ENCODE measurements at places on chromosomes 4 and X. TPM values are rescaled to one million over a fixed set of nuclear protein-coding genes. Genes with fewer than 3 reads are reported as not detected.
A peak's percentile ranks its signal among the peaks of the same experiment; 100 is the strongest.

Gene RAB41
- total RNA-seq: not detected

DNA sequence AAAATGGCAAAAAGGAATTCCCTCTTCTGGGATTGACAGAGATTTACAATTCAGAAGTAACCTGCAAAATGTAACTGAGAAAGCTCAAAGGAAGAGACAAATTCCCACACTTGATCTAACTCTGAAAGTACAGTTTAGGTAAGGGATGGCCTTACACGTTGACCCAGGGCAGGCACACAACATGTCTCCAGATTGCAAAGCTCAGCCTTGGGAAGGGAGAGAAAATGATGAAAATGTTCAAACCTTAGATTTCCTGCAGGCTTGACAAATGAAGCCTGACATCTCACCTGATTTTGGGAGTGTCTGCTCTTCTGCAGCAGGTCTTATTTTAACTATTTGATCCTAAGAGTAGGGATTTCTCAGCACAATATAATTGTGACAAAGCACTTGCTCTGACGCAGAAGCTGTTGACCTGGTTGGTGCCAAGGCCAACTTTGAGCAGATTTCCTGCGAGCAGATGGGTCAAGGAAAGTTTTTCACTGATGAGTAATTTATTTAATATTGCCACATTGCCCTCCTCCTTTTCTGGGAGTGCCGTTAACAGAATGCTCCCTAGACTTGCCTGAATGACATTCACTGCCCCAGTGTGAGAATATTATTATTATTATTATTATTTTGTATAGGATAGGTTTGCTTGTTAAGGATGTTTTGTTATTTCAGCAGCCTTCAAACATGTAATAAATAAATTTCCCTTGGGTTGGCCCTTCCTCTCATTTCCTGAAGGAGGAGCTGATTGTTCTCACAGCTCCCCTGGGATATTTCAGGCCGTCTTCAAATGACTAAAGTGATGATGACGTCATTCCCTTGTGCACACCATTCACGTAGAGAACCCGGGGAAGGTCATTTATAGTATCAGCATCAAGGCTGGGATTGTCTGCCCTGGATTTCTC is 157.1 kb downstream of the VEGFC start:
- no peaks in the 10 kb centered on the region for H3K27me3 ChIP-seq
- no peak for DNase-seq
- H3K36me3 ChIP-seq: no peaks in the 10 kb centered on the region

Gene UXT
- 71.8 TPM for total RNA-seq

GRCh38 chr4:4995103-4995907 is 24.0 kb downstream of the CYTL1 start:
- H3K4me3 ChIP-seq: no peak overlapping the region
- no peaks in the 10 kb centered on the region for H3K27me3 ChIP-seq
- H3K4me1 ChIP-seq: peaks cover 14% of the 10 kb centered on the region
- DNase-seq: peak; percentile 18
- no peaks in the 10 kb centered on the region for H3K36me3 ChIP-seq
- H3K27ac ChIP-seq: no peak overlapping the region

DNA sequence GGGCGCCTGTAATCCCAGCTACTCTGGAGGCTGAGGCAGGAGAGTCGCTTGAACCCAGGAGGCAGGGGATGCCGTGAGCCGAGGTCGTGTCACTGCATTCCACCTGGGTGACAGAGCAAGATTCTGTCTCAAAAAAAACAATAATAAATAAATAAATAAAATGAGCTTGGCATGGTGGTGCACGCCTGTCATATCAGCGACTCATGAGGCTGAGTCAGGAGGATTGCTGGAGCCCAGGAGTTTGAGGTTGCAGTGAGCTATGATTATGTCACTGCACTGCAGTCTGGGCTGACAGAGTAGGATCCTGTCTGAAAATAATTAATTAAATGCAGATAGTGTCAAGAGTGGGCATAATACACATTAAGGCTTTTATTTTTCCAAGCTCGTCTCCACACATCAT is 77.5 kb downstream of the DHRSX start:
- no peak overlapping the region for H3K27ac ChIP-seq
- DNase-seq: no peak
- no peaks in the 10 kb centered on the region for H3K36me3 ChIP-seq
- no peaks in the 10 kb centered on the region for H3K4me1 ChIP-seq
- H3K4me3 ChIP-seq: no peak overlapping the region

GRCh38 chr4:97507587-97508245 is 635.6 kb downstream of the STPG2 start:
- H3K4me1 ChIP-seq: no peaks in the 10 kb centered on the region
- H3K4me3 ChIP-seq: no peak overlapping the region
- no peak overlapping the region for H3K27ac ChIP-seq
- no peak for DNase-seq
- H3K27me3 ChIP-seq: no peaks in the 10 kb centered on the region

DNA sequence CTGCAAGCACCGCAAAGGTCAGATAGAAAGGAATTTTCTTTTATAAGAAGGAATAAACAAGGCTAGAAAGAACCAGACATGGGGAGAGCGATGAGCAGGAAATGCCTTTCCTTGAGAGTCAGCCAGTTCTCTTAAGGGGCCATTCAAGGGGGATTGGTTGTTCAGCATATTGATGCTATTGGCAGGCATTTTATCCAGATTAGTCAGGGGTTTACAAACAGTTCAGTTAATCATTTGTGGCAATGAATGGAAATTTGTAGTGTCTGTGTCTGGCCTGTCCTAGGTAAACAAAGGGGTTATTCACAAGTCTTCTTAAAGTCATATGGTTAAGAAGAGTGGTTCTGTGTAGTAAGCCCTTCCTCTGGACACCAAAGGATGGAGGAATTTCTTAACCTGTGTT is 184.7 kb upstream of the FRMPD4 start:
- H3K27me3 ChIP-seq: no peaks in the 10 kb centered on the region
- no peaks in the 10 kb centered on the region for H3K4me1 ChIP-seq
- no peak for DNase-seq
- no peak overlapping the region for H3K4me3 ChIP-seq
- H3K27ac ChIP-seq: no peak overlapping the region
- H3K36me3 ChIP-seq: no peaks in the 10 kb centered on the region

Gene H2BW2
- total RNA-seq: not detected

DNA sequence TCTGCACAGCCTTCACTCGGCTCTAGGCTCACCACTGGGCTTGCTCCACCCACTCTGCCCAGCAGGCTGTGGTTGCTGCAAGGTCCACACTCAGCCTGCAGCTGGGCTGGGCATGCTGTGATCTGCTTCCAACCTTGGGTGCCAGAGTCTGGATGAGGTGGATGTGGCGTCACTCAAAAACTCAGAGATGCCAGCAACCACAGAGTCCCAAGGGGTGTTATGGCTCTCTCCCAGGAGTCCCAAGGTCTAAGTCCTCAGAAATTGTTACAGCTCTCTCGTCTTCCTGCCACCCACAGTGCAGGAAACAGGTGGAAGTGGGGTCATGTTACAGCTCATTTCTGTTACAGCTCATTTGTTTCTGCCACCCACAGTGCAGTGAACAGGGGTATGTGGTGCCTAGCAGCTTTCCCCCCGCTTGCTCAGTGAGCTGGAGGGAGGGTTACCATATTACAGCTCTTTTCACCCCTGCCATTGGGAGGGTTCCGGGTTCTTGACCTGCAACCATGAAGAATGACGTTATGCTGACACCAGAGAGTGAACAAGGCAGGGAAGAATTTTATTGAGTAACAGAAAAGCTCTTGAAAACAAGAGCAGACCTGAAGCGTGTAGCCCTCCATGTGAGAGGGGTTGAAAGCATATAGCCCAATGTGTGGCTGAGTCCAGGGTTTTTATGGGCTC is 893.9 kb downstream of the PCDH7 start:
- H3K4me3 ChIP-seq: no peak overlapping the region
- no peak for DNase-seq
- H3K4me1 ChIP-seq: no peaks in the 10 kb centered on the region
- H3K27ac ChIP-seq: no peak overlapping the region
- H3K27me3 ChIP-seq: no peaks in the 10 kb centered on the region

Gene HTT-AS
- total RNA-seq: not detected

DNA sequence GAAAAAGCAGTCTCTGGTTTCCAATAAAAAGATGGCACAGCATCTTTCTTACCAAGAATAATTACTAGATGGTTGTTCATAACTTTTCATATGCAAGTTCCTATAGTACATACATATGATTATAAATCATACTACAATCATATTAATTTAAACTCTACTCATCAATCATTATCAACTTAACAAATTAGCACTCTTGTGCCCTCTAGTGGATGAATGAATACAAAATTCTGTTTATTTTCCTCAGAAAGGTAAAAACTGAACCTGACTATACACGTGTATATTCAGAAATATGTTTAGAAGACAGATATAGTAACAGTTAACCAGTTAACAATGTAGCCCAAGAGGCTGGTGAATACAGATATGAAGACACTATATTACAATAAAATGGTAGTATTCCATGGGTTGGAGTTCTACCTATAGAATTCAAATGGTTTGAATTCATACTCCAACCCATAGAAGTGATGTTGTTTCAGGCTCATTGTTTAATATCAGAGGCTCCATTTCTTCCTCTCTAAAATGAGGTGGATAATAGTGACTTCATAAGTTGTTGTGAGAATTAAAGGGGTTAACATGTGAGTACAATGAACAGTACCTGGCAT is 100.0 kb downstream of the ADAMTS3 start:
- H3K27ac ChIP-seq: no peak overlapping the region
- no peak overlapping the region for H3K4me3 ChIP-seq
- no peak for DNase-seq
- no peaks in the 10 kb centered on the region for H3K27me3 ChIP-seq

GRCh38 chr4:4269331-4269731 is 20.6 kb downstream of the LYAR start:
- no peaks in the 10 kb centered on the region for H3K4me1 ChIP-seq
- H3K27me3 ChIP-seq: no peaks in the 10 kb centered on the region
- no peak overlapping the region for H3K4me3 ChIP-seq

GRCh38 chr4:32658019-32658418 is 1937.8 kb downstream of the PCDH7 start:
- H3K36me3 ChIP-seq: no peaks in the 10 kb centered on the region
- no peaks in the 10 kb centered on the region for H3K27me3 ChIP-seq
- no peak for DNase-seq
- H3K4me3 ChIP-seq: no peak overlapping the region
- H3K27ac ChIP-seq: no peak overlapping the region

GRCh38 chr4:186781032-186781917 is 57.6 kb upstream of the FAT1 start:
- no peaks in the 10 kb centered on the region for H3K36me3 ChIP-seq
- no peaks in the 10 kb centered on the region for H3K27me3 ChIP-seq
- H3K27ac ChIP-seq: no peak overlapping the region
- H3K4me3 ChIP-seq: no peak overlapping the region
- no peaks in the 10 kb centered on the region for H3K4me1 ChIP-seq

Gene EDA2R
- 7.0 TPM for total RNA-seq

Gene ITGB1BP2
- total RNA-seq: 52.6 TPM

Gene HERC5
- 13.4 TPM for total RNA-seq

Gene PPEF2
- 0.21 TPM for total RNA-seq

DNA sequence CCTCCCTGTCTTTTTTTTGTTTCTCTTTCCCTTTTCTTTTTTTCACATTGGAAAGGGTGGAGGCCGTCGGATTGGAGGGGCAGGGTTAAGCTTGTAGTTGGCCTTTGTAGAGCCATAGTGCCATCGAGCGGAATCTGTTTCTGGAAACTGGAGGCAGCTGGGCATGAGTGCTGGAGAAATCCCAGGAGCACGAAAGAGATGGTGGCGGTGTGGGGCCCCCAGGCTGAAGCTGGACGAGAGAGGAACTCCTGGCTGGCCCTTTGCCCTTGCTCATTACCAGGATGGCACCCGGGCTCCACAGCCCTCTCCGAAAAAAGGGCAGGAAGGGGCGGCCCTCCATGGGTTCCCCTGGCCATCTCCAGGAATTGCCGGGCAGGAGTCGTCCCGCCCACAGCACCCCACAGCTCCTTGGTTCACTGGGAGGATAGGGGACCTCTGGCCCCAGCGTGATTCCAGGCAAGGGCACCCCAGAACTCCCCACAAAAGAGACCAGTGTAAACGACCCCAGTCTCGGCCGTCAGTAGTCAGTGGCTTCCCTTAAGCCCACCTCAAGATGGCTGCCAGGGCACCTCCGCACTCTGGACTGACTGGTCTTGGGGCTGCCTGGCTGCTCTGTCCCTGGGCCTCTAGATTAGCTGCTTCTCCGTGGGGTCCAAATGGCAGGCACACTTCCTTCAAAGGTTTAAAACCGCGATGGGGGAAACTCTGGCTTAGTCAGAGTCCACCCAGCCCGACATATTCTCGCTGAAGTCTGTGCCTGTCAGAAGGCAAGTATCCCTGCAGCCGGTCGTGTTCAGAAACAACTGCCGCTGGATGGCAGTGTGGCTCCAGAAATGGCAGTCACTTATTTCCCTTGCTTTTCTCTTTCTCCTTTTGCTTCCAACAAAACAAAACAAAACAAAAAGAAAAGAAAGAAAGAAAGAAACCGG is 74.1 kb downstream of the NBDY start:
- no peak overlapping the region for H3K4me3 ChIP-seq
- no peaks in the 10 kb centered on the region for H3K36me3 ChIP-seq
- H3K4me1 ChIP-seq: no peaks in the 10 kb centered on the region
- no peaks in the 10 kb centered on the region for H3K27me3 ChIP-seq
- peak overlapping the region; percentile 22 for H3K27ac ChIP-seq
- DNase-seq: no peak

GRCh38 chr4:19844446-19844845 is 407.3 kb upstream of the SLIT2 start:
- DNase-seq: no peak
- no peaks in the 10 kb centered on the region for H3K4me1 ChIP-seq
- no peaks in the 10 kb centered on the region for H3K36me3 ChIP-seq
- H3K27me3 ChIP-seq: no peaks in the 10 kb centered on the region
- no peak overlapping the region for H3K4me3 ChIP-seq
- no peak overlapping the region for H3K27ac ChIP-seq

DNA sequence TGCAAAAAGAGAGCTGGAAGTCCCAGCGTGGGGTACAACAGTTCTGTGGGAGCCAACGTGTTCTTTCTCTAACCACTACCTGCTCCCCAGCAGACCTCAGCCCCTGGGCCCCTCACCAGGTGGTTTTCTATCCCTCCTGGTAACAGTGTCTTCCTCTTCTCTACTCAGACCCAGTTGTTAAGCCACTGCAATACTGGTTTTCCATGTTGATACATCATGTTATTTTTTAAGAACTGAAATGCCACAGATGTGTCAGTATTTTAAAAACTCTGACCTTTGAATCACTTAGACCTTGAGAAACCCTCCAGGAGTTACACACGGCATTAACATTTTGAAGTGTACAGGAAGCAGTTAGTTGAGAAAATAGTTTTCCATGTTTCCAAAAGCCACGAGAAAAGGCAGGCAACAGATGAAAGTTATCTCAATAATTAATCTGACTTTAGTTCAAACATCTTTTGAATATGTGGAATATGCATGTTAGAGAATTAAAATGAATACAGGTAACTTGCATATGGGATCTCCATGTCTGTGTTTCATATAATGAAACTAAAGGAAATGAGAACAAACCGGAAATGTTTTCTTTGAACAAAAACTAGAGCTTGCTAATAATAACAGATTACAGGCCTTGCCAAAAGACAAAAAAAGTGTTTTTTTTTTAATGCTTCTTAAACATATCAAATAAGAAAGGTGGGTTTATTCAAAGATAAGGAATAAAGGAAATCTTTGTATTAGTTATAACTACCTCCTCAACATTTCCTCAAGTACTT is 108.8 kb downstream of the ZNF827 start:
- H3K4me3 ChIP-seq: no peak overlapping the region
- no peaks in the 10 kb centered on the region for H3K27me3 ChIP-seq
- DNase-seq: no peak
- H3K27ac ChIP-seq: peak overlapping the region; percentile 7
